Lung microvascular endothelial cell (primary cell): ENCODE measurements at places on chromosomes 2 and 18.
A peak's percentile ranks its signal among the peaks of the same experiment; 100 is the strongest.

DNA sequence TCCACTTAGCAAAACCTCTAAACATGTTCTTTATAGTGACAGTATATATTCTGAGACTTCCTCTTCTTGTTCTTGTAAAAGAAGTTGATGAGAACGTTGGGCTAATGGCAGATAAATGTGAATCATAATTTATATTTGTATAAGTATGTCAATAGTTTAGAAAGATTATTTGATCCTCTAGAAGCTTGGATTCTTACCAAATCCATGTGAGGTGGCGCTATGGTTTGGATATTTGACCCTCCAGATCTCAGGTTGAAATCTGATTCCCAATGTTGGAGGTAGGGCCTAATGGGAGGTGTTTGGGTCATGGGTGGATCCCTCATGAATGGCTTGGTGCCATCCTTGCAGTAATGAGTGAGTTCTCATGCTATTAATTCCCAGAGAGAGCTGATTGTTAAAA is 29.8 kb upstream of the SCN1A start:
- no peak for DNase-seq

DNA sequence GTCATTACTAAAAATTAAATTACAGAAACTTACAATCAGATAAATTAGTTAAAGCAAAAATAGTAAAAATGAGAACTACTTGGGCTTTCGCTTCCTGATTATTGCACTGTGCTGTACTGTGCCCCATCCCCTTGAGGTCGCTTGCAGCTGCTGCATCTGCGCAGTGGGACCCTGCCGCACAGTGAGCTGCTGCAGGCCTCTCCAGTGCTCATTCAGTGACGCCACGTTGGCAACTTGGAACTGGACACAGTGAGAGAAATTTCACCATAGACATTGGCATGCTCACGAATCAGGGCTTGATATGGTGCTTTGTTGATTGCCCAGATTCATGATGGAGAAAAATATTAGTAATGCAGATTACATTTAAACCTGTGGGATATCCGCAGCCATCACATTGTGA is 290.8 kb upstream of the MYT1L start:
- no peak for DNase-seq

- no peak for DNase-seq
Measured at GRCh38 chr2:195057001-195057400, 600.0 kb upstream of the SLC39A10 start.

GRCh38 chr18:70422391-70422965 is 133.6 kb downstream of the SOCS6 start:
- DNase-seq = no peak

GRCh38 chr18:76493213-76494161 is 1.6 kb downstream of the ZNF516 start:
- peak; percentile 30 for DNase-seq

- no peak for DNase-seq
Measured at GRCh38 chr18:63097178-63097577, 222.4 kb downstream of the BCL2 start.

- DNase-seq = no peak
Measured at GRCh38 chr2:44559108-44559507, 197.4 kb downstream of the CAMKMT start.

GRCh38 chr2:129118296-129118695 is 799.6 kb upstream of the HS6ST1 start:
- DNase-seq = no peak

GRCh38 chr18:57519668-57520424 is 66.7 kb downstream of the FECH start:
- DNase-seq = no peak

DNA sequence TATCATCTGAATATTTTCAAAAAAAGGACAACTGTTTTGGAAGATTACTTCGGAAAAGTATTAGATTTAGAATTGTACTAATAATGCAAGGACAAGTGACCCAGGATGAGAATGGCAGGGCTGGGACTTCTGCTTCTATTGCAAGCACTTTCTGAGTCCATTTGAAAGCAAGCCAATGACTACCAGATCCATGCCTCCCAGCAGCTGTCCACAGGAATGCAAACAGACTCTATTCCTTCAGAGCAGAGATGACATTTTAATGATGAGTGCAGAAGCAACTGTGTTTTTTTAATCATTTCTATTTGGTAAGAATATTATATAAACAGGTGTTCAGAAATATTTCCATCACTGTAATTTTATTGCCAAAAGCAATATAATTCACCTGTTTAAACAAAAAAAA is 456.7 kb downstream of the SOX11 start:
- DNase-seq = no peak

GRCh38 chr2:10075571-10076209 is 4.5 kb downstream of the CYS1 start:
- no peak for DNase-seq

DNA sequence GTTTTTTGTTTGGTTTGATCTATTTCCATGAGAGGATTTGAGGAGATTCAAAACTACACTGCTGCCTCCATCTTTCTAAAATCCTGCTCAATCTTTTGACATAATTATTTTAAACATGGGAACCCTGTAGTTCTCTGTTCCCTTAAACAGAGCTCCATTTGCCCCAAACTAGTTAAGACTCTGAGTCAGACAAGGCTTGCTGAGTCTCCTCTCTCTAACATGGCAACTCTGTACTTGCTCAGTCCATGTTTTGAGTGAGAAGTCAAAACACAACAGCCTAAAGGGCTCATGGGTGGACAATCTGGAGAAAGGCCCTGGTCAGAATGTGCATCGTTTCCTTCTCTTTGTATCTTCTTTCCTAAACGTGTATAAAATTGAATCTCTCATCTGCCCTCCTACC is 7.1 kb upstream of the STAMBP start:
- no peak for DNase-seq

DNA sequence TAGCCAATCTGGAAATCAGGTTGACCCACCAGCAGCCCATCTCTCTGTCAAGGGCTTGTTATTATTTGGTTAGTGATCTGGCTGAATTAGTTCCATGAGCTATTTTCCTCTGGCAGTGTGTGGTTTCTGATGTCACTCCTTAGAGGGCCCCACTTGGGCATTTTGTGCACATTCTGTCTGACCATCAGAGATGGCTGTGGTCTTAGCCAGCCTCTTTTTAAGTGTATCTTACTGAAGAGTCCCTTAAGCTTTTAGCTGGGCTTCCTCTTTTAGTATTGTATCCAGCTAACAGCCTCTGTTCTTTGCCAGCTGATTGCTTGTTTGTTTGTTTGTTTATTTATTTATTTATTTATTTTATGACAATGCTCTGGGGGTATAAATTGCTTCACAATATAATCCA is 951.1 kb upstream of the CNTNAP5 start:
- no peak for DNase-seq

GRCh38 chr2:170573671-170574070 is 141.5 kb upstream of the SP5 start:
- DNase-seq = no peak

- no peak for DNase-seq
Measured at GRCh38 chr2:147297820-147298219, 547.0 kb upstream of the ACVR2A start.

- no peak for DNase-seq
Measured at GRCh38 chr2:125227843-125228392, 1202.8 kb downstream of the CNTNAP5 start.

DNA sequence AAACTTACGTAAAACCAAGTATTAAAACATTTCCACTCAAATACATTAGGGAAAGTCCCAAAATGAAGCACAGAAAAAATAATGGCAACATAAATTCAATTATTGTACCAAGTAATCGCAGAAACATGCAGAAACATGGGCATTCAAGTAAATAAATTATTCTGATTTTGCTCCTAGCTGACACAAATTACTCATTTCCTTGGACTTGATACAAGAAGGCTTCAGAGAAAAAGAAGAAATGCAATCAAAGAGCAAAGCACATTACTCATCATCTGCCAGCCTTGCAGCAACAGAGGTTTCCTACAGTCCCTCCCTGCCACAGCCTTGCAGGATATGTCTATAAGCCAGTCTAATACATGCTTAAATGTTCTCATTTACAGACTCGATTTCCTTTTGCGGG is 439.8 kb upstream of the LYPD1 start:
- no peak for DNase-seq

DNA sequence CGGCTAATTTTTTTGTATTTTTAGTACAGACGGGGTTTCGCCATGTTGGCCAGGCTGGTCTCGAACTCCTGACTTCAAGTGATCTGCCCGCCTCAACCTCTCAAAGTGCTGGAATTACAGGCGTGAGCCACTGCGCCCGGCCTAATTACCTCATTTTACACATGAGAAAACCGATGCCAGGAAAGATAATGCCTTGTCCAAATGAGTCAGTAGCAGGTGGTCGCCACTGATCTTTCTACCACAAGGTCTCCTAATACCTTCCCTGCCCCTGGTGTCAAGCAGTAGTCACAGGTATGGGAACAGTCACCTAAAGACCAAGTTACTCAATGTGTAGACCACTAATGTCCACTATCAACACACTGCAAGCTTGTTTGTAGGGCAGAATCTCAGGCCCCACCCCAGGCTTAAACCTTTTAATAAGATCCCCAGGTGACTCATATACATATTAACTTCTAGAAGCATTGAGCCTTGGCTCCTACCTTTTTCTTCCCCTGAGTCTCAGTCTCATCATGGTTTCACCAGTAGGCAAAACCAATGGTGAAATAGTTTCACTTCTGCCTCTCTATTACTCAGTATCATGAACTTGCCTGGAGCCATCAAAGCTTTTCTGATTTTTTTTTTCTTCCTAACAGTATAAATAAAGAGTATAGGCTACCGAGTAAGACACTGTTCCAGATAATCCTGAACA is 6.9 kb upstream of the EPB41L5 start:
- no peak for DNase-seq

- no peak for DNase-seq
Measured at GRCh38 chr2:53114582-53114981, 653.0 kb upstream of the CHAC2 start.

GRCh38 chr18:12747530-12748315 is 44.9 kb downstream of the PSMG2 start:
- DNase-seq = no peak

- no peak for DNase-seq
Measured at GRCh38 chr2:100782380-100782878, 37.5 kb upstream of the NPAS2 start.

GRCh38 chr2:80322311-80322920 is 17.9 kb upstream of the LRRTM1 start:
- DNase-seq = no peak

- no peak for DNase-seq
Measured at GRCh38 chr2:204657024-204657423, 111.7 kb downstream of the PARD3B start.

DNA sequence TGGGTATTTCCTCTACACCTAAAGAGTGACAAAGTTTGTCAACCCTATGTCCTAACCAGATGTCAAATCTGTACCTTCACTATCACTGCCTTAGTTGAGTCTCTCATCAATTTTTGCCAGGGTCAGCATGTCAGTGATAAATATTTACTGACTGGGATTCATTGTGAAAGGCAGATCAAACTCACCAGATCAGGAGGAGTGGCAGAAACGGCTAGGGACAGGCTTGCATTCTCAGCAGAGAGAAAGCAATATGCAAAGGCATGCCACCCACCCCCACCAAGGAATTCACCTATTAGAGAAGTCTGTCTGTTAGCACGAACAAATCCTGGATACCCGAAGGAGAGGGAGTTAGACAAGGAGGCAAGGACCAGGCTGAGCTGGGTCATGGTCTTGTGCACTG is 62.6 kb downstream of the PTPN2 start:
- no peak for DNase-seq

- DNase-seq = no peak
Measured at GRCh38 chr18:11497585-11497984, 111.8 kb upstream of the SLC35G4 start.
